Cardiac fibroblast (primary cell): ENCODE measurements at places on chromosomes 13 and 19.
A peak's percentile ranks its signal among the peaks of the same experiment; 100 is the strongest.

DNA sequence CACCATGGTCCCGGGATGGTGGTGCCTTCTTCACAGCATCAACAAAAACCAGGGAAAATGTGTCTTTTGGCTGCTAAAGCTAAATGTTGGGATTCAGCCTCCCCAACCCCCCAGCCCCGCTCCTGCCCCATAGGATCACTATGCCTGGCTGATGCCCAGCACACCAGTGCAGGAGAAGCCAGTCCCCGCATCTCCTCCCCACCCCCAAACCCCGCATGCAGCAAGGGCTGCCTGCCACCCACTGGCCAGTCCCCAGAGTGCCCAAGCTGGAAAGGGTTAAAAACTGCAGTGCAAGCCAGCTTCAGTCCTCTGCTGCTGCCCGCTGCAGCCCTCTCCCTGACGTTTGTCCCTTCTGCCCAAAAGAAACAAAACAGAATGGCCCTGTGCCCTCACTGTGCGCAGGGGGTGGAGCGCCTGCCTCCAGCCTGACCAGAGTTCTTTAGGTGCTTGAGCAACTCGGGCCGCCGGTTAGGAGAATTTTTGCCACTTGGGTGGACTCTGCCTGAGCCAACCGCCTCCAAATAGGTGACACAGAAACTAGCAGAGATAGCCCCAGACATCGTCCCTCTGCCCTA lies 3.7 kb downstream of the CALM3 start:
- DNase-seq = no peak

- DNase-seq = peak; percentile 25
Measured at GRCh38 chr13:113421673-113422270, 31.5 kb downstream of the ADPRHL1 start.

DNA sequence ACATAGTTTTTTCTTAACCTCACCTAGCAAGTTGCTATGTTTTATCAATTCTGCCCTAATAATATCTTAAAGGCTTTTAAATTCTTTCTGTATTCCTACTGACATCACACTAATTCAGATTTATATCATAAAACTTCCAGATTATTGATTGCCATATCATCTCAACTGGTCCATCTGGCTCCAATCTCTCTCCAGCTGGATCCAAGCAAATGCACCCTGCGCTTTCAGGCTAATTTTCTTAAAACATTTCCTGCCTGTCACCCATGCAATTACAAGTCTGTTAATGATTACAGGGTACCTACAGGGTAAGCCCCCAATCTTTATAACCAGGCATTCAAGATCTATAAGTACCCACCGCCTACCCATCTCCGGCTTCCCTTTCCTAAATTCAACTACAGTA lies 95.2 kb downstream of the SERP2 start:
- DNase-seq = no peak

DNA sequence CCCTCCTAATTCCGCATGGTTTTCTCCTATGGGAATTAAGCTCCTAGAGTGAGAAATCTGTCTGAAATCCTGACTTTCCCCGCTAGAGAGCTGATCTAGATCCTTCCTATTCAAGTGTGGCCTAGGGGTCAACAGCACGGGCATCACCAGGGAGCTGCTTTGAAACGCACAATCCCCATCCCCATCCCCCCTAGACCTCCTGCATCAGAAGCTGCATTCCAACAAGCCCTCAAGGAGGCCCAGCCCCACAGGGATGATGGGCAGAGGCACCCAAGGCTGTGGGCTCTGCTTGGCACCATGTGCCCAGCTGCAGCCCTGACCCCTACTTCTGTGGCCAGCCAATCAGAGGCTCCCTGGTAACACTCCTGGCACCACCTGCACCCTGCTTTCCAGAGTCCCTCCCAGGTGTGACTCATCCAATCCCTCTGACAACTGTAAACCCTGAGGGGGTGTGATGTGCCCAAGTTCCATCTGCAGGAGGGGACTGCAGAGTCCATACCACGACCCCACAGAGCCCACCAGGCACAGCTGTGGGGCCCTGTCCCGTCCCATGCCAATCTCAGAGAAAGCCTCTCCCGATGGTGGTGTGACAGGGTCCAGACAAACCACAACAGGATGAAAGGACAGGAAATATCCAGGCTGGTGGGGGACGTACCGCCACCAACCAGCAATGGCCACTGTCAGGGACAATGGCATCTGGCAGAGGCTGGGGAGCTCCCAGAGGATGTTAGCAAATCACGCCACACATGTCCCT lies 19.8 kb upstream of the SLC35E1 start:
- no peak for DNase-seq

DNA sequence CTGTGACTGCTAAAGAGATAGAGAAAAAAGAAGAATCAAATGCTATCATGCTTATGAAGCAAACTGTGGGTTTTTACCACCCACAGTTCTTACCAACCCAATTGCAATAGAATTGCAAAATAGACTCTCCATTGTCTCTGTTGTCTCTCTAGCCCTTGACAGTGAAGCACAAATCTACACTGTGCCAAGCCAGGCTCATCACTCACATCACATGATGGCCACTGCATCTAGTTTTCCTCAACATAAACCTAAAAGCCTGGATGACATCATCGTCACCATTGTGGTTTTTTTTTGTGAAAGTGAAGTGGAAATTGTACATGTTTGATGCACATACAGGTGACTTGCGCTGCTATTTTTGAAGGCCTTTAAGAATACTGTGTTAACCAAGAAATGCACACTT lies 56.1 kb downstream of the KL start:
- no peak for DNase-seq

GRCh38 chr19:18514800-18515682 lies 6.8 kb downstream of the ELL start:
- DNase-seq = peak; percentile 77

DNA sequence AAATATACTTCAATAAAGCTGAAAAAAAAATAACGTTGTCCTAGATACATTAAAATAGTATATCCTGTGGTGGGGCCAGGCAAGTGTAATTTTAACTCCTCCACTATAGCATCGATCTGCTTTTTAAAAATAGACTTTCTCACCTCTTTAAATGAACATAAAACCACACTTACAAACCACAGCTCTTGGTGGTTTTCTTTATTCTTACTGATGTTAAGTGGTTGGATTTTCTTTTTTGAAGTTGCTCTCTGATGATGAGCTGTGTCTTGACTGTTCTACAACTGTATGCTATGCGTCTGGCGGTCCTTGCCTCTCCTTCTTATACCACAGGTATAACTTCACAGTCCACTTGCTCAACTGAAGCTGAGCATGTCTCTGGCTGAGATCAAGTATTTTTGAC lies 721.5 kb upstream of the KLHL1 start:
- no peak for DNase-seq

GRCh38 chr19:10122045-10122444 lies 2.3 kb upstream of the EIF3G start:
- DNase-seq = peak; percentile 81

DNA sequence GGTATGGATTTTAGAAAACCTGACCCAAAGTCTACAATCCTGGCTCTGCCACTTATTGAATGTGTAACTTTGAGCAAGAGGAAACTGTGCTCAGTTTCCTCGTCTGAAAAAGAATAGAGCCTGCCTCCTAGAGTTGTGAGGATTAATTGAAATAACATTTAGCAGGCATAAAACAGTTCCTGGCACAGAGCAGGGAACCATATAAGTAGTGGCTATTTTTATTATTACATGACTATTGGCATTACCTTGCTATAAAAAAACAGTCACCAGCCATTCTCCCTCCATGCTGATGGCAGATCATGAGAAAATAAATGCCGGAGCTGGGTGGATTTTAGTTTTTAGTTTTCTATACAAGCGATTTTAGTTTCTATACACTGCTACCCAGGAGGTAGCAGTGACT lies 5.8 kb downstream of the DOCK9 start:
- no peak for DNase-seq

DNA sequence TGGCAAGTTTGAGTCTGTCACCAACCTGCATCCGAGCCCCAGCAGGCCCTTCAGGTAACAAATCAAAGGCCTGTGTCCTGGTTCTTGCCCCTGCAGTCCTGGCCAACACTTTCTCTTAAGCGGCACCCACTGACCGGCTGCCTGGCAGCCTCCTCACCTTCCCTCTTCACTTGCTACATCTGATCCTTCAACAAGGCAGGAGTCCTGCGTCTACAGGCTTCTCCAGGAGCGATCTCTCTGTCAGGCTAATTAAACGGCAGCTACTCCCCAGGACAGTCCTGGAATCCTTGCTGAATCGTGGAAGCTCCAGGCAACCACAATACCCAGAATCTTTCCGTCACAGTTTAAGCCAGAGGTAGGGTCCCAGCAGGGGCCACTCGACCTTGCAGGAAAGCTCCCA lies 41.1 kb upstream of the GAS6 start:
- no peak for DNase-seq

GRCh38 chr19:28502879-28503734 lies 709.8 kb downstream of the UQCRFS1 start:
- no peak for DNase-seq

GRCh38 chr13:46341112-46341711 lies 45.8 kb downstream of the RUBCNL start:
- peak; percentile 37 for DNase-seq

GRCh38 chr13:25171517-25172302 lies at the start of gene AMER2:
Gene AMER2, minus strand, starts transcription at chr13:25172288. Its CDS starts 669 bp downstream, at chr13:25171619.
- peak; percentile 2 for DNase-seq

DNA sequence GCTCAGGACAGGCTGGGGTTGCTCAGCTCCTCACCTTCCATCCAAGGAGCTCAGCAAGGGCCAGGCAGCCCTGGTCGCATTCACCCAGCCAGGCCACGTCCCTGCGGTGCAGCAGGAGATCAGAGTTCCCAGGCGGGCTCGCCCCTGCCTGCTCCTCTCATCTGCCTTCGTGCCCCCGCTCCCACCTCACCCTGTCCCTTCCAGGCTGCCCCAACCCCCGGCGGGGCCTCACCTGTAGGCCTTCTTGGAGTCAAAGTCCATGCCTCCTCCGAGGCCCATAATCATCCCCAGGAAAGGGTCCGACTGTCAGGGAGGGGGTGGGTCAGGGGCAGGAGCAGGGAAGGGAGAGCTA lies 1.3 kb upstream of the RINL start:
- DNase-seq = no peak

DNA sequence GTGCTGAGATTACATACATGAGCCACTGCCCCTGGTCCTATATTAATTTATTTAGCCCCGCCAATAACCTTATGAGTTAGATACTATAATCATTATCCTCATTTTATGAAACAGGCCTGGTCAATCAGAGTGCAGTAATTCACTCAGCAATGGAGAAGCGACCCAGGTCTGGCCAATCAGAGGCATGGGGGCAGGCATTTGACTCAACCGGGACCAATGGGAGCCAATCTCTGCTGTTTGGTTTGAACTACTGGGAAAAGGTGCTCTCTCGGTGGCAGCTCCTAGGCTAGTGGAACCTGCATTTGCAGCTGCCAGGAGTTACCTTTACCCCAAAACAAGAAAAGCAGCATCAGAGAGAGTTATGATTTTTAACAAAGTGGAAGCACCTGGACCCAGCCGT lies 6.6 kb downstream of the SIRT2 start:
- DNase-seq = no peak

GRCh38 chr19:32540621-32541020 lies 40.4 kb upstream of the PDCD5 start:
- DNase-seq = no peak
